ENCODE measurements at places on chromosomes 16 and 17. TPM values are rescaled to one million over a fixed set of nuclear protein-coding genes. Genes with fewer than 3 reads are reported as not detected.

Gene PMP22
- total RNA-seq, result 55.1 TPM

Gene ITGAX
- total RNA-seq, result 1.1 TPM

DNA sequence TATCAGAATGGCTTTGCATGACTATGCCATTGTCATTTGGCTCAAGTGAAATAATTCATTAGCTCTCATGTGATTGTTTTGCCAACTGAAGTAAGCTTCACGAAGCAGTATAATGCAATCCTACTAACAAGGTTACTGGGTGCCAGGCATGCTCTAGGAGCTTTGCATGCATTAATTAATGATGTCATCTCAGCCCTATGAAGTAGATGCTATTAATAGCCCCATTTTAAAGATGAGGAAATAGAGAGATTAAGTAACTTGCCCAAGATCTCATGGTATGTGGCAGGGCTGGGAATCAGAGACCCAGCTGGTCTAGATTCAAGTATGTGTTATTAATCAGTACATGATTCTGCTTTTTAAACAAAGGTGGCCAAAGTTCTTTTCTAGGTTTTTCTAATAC is 14.1 kb downstream of the KRT39 start:
- peaks cover 49% of the 10 kb centered on the region for H3K4me1 ChIP-seq
- H3K36me3 ChIP-seq, result no peaks in the 10 kb centered on the region

GRCh38 chr17:3657874-3658783 is 10.2 kb downstream of the TAX1BP3 start:
- H3K4me3 ChIP-seq, result no peak overlapping the region
- H3K27ac ChIP-seq, result peak overlapping the region; percentile 85
- H3K4me1 ChIP-seq, result peaks cover 33% of the 10 kb centered on the region
- H3K27me3 ChIP-seq, result no peaks in the 10 kb centered on the region
